ENCODE measurements at places on chromosomes 13 and 19. TPM values are rescaled to one million over a fixed set of nuclear protein-coding genes. Genes with fewer than 3 reads are reported as not detected.

DNA sequence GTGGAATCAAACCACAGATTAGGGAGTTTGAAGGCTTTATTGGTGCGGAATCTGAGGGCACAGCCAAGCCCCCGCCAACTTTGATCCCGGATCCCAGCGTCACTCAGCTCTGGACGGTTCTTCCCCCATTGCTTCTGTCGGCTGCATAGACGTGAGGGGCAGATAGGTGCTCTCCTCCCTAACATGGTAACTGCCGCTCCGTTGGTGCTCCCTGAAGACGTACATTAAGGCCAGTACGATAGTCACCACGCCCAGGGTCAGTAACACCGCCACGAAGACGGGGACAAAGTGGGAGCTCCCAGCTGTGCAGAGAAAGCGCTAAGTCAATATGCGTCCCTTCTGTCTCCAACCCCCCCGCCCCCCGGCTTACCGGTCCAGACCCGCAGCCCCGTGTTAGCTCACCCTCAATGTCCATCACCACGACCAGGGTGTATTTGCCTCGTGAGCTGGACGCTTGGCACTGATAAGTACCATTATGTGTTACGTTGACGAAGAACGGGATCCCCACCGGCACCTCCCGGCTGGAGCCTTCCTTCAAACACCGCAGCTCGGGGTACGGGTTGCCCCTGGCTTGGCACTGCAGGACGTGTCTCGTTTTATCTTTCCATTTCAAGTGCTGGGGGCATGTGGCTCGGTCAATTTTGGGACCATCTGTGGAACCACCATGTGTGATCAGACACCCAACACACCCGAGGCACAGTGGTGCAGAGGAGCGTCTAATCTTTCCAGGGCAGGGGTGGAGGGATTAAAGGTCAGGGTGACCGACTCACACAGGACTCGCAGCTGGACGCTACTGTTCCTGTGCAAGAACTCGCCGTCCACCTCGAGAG is 644 bp upstream of the RAVER1 start:
- DNase-seq, result no peak

- no peak for DNase-seq
Observed at GRCh38 chr13:81207636-81208035, 866.7 kb upstream of the SPRY2 start.

- no peak for DNase-seq
Observed at GRCh38 chr13:67228916-67229315, 1.2 kb downstream of the PCDH9 start.

PTPRH gene
- 0.10 TPM for polyA plus RNA-seq
